ENCODE measurements at places on chromosomes 2 and 18. TPM values are rescaled to one million over a fixed set of nuclear protein-coding genes. Genes with fewer than 3 reads are reported as not detected.
A peak's percentile ranks its signal among the peaks of the same experiment; 100 is the strongest.

Gene DUSP19
- 10.1 TPM for total RNA-seq

DNA sequence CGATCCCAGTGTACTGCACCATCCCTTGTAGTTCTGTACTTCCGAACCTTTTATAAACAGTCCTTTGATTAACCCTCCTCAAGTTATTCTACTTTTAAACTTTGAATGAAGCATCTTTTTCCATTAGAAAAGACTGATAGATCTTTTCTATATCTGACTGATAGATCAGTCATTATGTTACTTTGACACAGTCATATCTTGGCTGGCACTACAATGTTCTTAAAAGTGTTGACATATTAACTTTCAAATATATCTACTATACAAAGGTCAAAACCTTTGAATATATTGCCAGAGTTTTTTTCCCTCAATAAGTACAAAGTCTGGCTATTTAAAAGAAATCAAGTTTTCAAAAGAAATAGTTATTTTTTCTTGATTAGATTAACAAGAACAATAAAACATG lies 35.4 kb upstream of the NABP1 start:
- no peak for DNase-seq

Gene ITM2C
- total RNA-seq: 23.3 TPM

DNA sequence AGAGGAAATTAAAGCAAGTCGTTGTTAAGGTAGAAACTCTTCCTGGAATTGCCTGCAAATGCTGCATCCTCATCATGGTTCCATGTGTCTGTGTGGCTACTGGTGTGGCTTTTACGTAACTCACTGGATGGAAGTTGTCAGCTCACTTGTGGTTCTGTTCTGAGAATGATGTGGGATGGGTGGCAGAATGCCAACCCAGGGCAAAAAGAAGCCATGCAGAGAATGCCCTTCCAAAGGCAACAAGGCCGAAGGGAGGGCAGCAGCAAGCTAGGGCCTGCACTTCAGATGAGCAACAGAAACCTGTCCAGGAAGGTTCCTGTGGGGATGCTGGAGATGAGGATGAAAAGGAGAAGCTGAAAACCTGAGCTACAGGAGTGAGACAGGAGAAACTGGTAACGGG lies 10.4 kb upstream of the NAPG start:
- DNase-seq: no peak

DNA sequence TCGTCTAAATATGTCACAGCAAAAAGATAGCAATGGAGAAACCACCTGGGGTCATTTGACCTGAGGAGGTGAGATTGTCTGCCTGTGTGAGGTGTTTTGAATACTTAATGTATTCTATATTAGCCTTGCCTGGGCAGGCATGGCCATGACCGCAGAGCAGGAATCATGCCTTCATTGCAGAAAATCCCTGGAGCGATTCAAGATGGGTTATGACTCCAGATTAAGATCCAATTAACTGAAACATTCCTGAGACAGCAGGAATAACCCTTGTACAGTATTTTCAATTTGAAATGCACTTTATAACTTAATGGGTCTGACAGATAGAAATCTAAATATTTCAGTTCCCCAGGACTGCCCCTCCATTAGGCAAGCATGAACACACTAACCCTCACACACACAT lies 227.3 kb upstream of the RAB6C start:
- no peak for DNase-seq

GRCh38 chr2:230706053-230706521 lies 6.6 kb upstream of the CAB39 start:
- no peak for DNase-seq

- no peak for DNase-seq
Observed at GRCh38 chr2:99756059-99756458, 266.2 kb upstream of the REV1 start.

Gene PARD6G
- total RNA-seq: 4.2 TPM

DNA sequence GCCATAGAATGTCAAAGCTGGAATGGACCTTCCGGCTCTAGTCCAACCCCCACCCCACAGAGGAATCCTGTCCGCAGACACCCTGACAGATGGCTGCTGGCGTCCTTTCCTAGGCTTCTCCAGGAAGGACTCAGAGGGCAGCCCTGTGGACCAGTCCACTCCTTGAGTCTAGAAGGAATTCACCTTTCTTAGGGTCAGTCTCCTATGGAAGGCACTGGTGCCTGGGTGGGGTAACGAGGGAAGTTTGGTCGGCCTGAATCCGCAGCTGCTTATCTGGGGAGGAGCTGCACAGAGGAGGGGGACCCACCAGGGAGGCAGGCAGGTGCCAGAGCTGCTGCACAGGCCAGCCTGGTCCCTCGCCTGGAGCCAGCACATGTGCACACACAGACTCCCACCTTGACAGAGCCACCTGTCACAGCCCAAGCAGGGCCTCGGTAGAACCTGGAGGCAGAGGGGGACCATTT lies 2.5 kb downstream of the DNMT3A start:
- no peak for DNase-seq

Gene TTC21B
- total RNA-seq: 11.8 TPM

Gene NOSTRIN
- 8.7 TPM for total RNA-seq

Gene CCDC68
- 2.0 TPM for total RNA-seq

GRCh38 chr2:163733301-163733938 lies 2.4 kb downstream of the FIGN start:
- peak; percentile 43 for DNase-seq

Gene PLEKHM3
- 11.4 TPM for total RNA-seq

Gene ST6GAL2
- total RNA-seq: 1.0 TPM

- DNase-seq: no peak
Observed at GRCh38 chr2:84899304-84900204, 5.9 kb upstream of the TMSB10 start.

- DNase-seq: no peak
Observed at GRCh38 chr2:181972431-181973170, 13.1 kb upstream of the PPP1R1C start.

DNA sequence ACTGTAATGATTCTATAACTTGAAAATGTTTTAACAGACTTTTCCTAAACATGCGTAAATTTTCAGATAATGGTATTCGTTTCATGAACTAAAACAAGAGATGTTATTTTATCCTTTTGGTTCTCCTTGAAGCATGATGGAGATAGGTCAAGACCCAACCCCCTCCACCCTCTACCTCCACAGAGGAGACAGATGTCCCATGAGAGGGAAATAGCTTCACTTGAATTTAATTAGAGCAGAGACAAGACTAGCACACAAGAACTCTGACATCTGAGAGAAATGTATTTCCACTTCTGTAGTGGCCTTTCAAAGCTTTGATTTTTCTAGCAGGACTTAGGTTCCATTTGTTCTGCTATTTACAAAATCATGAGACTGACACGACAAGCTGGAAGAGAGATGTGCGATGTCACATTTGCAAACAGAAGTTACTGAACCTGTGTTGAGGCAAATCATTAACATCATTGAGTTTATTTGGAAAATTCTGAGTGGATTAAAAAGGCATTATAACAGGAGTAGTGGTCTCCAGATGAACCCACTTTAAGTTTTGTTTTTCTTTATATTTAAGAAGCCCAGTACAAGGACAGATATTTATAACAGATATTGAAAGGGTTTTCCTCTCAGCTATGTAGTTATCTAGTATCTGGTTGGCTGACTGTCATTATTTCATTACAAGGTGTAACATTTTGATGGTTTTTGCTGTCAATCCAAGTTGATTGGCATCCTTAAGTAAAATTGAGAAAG lies 276.2 kb downstream of the ASXL3 start:
- no peak for DNase-seq

DNA sequence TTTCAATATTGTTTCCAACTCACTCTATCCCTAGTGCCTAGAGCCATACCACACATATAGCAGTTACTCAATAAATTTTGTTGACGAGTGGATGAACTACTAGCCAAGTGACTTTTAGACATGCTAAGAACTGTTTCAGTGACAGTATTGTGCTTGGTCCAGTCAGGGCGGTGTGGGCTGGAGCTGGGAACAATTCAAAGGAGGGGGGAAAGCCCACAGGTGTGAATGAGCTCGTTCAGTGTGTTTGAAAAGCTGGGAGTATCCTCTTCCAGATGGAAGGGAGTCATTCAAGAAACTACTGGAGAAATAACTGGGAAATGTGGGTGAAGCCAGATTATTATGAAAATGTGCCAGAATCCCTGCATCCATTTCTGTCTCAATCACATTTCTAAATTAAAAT lies 1.7 kb upstream of the SERPINE2 start:
- no peak for DNase-seq

- no peak for DNase-seq
Observed at GRCh38 chr2:195038153-195038552, 618.9 kb upstream of the SLC39A10 start.

DNA sequence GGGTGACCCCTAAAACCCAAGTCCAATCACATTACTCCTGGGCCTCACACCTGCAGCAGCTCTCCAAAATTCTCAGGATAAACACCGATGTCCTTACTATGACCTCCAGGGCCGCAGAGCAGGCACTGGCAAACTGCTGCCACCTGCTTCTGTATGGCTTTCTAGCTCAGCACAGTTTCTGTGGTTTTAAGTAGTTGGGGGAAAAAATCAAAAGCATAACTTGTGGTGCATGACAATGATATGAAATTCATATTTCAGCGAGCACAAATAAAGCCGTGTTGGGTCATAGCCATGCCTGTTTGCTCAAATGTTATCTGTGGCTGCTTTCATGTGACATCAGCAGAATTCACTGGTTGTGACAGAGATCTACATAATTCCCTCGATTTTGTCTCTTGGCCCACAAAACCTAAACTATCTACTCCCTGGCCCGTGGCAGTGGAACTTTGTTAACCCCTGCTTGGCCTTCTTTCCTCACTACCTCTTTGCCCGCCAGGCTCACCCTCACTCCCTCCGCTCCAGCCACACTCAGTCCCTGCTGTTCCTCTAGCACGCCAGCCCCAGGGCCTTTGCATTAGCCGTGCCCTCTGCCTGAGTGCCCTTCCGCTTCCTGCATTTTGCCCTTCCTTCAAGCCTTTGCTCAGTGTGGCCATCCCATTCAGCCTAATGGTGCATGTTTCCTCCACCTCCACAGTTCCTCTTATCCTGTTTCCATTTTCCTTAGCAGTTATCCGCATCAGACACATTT lies 108.3 kb downstream of the AGAP1 start:
- DNase-seq: no peak

GRCh38 chr18:34909637-34910364 lies 131.4 kb upstream of the MAPRE2 start:
- no peak for DNase-seq

DNA sequence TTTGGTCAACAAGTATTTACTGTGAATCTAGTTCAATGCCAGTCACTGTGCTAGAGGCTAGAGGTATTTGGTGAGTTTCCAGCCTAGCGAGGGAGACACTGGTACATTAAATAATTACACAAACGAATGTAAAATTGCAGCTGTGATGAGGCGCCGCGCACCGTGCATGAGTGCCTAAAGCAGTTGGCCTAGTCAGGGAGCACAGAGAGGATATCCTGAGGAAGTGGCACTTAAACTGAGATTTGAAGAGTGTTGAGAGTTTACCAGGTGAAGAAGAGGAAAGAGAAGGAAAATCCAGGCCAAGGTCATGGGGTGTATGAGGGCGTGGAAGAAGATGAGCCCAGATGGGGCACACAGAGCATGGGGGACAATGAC lies 157.6 kb upstream of the NDUFV2 start:
- DNase-seq: no peak

DNA sequence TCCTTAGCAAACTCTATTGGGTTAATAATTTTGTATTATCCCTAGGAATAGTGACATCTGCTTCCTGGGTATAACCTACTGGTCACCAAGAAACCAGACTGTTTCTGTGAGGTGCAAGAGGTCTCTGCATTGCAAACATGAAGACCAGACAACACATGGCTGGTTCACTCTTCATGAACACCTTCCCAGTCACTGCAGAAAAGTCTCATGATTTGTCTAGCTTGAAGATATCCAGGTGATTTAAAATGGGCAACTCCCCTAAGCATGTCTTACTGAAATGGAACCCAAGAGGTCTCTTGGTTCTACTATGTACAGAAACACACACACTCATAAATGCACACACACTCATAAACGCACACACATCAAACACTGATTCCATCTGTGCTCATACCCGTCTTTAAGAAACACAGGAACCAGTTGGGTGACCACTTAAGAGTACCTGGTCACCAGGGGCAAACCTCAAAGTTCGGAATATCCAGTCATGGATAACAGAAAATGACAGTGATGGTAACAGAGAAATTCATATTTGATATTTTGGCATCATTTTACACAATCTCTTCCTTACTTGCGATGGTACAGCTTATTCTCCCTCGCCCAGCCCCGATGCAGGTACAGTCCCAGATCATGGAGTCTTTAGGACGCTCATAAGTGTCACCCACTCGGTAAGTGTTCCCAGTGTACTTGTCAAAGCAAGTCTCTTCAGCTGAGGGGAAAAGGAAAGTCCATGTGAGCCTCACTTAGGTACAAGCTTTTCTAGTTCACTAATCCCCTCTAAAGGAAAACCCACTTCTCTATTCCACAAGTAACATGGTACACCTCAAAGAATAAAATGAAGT lies 2.9 kb downstream of the FN1 start:
- DNase-seq: no peak

DNA sequence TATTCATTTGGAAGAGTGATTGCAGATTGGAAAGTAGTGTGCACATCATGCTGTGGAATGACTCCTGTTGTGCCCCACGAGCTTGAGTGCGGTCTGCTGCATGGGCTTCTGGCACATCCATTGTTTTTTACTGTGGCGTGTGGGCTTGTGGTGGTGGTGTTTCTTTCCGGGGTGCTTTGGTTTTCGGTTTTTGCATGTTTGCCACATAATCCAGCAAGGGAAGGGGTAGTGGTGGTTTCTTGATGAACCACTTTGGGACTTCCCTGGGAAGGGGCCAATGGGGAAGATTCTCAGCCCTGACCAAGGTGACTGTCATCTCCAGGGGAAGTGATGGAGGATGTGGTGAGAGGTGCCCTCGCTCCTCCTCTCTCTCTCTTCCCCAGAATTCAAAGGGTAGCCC lies 57.0 kb downstream of the COA5 start:
- no peak for DNase-seq

Gene GCG
- not detected for total RNA-seq

DNA sequence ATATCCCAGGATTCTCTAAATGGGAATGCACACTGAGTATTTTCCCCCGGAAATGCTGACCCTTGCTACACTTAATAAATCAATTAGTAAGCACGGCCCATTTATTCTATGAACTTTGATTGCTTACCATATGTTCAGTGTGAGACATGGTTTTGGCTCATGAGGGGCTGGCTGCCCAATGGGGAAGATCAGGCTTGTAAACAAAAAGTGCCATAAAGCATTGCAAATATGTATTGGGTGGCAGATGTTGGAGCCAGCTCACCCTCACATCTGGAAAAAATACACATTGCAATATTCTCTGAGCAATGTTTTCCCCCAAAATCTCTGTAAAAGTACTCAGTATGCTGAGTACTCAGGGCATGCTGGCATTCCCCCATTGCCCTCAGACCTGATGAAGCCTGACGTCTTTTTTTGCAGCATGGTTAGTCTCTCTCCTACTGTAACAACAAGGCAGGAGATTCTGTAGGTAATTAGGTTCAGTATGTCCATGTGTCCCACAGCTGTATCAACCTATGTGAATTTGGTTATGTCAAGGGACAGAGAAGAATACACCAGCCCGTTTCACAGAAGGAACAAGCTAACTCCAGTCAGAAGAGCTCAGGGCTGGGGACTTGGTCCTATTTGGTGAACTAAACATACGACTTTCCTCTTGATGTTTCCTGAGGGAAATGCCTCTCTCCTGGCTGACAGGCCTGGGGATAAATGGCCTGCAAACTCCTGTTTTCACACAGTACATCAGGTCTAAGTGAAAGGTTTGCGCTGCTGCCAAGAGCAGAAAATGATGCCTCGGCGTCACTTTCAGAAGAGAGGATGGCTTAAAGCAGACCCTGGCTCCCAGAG lies 202.4 kb downstream of the INSIG2 start:
- DNase-seq: no peak

GRCh38 chr2:54595999-54596902 lies 127.2 kb upstream of the EML6 start:
- DNase-seq: peak; percentile 89

GRCh38 chr18:13612196-13612997 lies 114.0 kb downstream of the FAM210A start:
- no peak for DNase-seq

Gene C2orf72
- total RNA-seq: 0.08 TPM

Data from heart left ventricle (tissue), 16 donors.